ENCODE measurements at places on chromosomes 2 and 18.

GRCh38 chr2:141889788-141890187 is 241.0 kb downstream of the LRP1B start:
- no peak for DNase-seq

GRCh38 chr2:50401772-50402653 is 629.9 kb downstream of the NRXN1 start:
- no peak for DNase-seq

- DNase-seq, result no peak
Measured at GRCh38 chr2:110105608-110106467, 9.8 kb downstream of the MALL start.

DNA sequence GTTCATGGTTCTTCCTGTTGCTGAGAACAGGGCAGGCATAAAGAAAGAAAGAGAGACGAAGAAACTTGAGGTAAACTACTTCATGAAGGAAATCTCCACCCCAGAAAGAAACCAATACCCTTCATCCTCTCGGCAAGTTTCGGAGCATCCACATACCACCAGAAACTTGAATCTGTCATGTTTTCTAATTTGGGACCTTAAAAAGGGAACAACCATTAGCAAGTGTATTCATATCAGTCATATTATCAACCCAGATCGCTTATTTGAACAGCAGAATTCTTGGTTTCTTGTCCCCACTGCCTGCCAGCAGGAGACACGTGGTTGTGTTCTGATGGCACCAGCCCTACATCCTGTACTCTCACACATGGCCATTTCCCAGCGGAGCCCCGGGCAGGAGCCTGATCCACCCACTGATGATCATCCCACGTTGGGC is 53.2 kb upstream of the FZD7 start:
- no peak for DNase-seq

DNA sequence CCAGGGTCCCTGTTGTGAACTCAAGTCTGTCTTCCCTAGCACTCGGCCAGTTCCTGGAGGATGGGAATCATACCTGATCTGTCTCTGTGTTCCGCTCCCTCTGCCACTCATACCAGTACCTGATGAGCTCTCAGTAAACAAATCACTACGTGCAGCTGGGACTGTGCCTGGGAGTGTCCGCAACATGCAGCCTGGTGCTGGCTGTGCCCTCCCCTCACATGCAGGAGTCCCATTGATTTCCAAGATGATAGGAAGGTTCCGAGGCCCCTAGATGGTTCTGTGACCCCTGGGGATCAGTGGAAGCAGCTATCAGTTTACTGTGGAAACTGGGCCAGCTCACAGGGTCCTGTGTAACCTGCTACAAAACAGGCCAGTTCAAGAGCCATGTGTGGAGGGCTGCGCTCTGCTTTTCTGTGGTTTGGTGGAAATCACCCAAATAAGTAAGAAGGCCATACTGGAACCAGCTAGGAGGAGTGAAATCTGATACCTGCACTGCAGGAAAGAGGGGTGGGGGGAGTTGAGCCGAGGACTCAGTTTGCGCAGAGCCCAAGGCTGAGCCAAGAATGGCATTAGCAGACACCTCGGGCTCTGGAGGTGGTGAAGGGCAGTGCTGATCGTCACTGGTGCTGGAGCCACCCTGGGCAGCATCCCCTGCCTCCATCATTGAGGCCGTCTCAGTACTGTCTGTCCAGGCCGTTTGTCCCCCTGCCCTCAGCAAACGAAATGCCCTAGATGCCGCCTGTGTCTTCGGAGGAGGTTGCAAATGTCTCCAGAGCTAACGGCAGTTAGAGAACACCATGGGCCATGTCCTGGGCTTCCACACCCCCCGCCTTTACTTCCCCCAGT is 93.3 kb downstream of the KLHL29 start:
- DNase-seq, result no peak

DNA sequence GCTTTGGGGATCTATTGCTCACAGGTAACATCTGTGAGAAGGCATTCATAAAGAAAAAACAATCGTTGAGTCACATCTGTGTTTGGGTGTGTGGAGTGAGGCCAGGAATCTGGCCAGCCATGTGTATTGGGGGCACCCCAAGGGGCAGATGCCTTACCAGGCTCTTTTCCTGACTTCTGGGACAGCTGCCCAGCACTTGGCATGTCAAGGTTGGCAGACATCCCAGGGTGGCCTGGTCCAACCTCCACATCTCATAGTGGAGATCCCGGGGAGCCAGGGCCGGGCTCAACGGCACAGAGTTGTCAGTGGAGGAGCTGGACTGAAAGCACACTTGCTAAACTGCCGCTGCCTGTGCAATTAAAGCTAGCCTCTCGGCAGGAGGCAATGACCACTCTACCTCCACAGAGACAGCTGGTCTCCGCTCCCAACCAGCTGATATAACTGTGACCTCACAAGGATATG is 75.3 kb upstream of the MGAT4A start:
- no peak for DNase-seq

GRCh38 chr2:23593752-23594459 is 208.9 kb downstream of the KLHL29 start:
- no peak for DNase-seq

GRCh38 chr2:42029171-42029570 is 18.6 kb upstream of the PKDCC start:
- DNase-seq, result no peak

- DNase-seq, result no peak
Measured at GRCh38 chr18:24270358-24270936, 127.2 kb downstream of the OSBPL1A start.
